ENCODE measurements at places on chromosomes 3 and 15.

GRCh38 chr3:156792945-156793344, 33.2 kb upstream of the LEKR1 start:
- DNase-seq, result no peak

DNA sequence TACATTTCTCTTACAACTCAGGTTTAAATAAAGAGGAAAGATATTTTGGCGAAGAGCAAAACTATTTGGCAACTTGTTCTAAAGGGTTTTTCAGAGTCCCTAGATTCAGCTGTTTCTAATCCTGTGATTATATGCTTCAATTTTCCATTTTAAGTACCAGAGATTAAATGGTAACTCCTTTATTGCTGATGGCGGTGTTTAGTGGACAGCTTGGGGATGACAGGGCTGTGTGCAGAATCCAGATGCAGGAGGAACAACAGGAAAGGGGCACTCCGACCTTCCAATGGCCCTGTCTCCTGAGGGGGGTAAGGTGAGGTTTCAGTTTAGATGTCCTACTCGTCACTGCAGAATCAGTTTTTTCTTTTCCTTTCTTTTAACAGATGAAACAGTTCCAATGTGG, 405.0 kb downstream of the PDCD6IP start:
- no peak for DNase-seq

DNA sequence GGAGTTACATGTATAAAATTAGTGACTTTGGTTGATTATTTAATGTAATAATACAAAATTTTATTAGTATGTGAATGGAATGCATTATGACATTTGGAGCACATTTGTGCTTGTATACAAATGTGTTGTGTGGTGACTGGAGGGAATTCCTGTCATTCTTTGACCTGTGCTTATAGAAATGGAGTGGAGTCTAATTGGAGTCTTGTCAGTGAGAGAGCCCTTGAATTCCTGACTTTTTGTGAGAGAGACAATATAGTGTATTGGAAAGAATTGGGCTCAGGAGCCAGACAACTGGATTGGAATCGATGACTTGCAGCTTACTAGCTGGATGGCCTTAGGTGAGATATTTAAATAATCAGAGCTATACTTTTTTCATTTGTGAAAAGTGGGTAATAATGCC, 9.4 kb downstream of the TCF12 start:
- no peak for DNase-seq

DNA sequence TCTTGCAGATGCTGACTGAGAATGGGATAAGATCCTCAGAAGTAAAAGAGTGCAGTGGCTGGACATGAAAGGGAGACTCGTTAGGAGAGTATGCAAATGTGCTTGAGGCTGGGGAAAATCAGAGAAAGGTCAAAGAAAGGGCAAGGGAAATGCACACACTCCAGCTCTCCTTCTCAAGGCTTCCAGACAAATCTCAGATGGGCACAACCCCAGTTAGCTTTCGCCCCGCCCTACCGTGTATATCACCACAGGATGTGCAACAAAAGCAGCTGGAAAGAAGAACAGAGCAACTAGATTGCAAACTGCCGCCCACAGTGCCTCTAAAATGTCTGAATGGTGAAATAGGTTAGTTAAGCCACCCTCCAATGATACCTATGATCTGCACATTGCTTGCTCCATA, 63.9 kb downstream of the CERS3 start:
- DNase-seq, result no peak

GRCh38 chr15:94582368-94582767, 351.0 kb downstream of the MCTP2 start:
- DNase-seq, result no peak

DNA sequence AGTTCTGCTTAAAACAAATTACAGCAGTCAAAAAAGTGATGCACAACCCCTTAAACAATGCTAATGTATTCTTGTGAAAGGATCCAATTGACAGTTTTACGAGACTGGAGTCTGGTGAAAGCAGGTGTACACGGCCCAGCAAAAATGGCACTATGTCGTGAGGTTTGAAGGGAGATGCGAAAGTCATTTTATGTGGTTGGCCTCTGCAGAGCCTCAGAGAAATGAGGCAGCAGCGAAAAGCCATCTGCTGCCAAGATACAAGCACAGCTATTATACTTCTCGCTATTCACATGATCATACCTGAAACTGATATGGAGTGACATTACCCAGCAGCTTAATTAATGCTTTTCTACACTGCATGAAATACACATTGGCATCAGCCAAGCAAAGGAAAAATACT, 36.4 kb downstream of the MECOM start:
- no peak for DNase-seq

DNA sequence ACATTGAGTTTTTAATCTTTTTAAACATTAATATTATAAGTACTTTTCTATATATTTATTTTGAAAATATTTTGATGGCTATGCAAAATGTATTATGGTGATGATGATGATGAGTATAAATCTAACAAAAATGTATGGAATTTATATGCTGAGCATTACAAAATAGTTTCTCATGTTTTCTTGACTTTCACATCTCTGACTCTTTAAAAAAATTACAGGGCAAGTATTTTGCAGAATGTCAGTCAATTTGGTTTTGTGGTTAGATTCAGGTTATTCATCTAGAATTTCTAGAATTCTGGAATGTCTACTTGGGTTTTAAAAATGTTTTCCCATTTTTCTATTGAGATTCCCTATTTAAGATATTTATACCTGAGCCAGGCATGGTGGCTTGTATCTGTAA, 41.7 kb upstream of the ANP32A start:
- no peak for DNase-seq

DNA sequence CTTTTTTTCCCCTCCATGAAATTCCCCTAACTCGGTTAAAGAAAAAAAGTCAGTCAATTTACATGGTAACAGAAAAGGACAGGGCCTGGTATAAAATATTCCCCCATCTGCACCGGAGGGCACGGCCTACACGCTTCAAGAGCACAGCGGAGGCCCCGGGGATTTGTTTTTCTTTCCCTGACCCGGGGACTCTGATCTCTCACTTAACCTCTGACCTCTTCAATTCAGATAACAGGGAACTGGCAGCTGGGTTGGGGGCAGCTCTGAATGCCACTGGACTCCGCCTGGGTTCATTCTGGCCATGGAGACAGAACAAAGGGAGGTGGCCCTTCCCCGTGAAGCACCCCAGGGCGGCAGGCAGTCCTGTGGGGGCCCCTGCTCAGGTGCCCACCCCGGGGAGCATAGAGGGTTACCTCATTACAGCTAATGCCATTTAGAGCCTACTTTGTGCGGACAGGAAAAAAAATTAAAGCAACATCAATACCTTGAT, 257.5 kb downstream of the SHQ1 start:
- DNase-seq, result no peak

DNA sequence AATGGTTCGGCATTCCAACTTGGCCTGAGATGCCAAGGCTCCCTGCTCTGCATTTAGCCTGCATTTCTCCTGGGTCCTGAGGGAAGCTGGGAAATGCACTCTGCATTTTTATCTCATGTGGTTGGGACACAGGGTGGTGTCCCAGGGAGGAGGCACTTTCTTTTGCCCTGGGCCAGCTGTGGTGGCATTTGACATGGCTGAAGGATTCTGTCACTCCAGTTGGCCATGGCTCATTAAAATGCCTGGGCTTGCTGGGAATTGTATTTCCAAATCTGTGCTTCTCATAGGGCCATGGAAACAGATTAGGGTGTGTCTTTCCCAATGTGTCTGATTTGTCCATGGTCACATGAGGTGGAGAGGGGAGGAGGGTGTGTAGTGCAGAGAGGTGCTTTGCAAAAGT, 128.3 kb upstream of the RGMA start:
- DNase-seq, result no peak

GRCh38 chr3:126763035-126763434, 59.0 kb downstream of the CHCHD6 start:
- no peak for DNase-seq

DNA sequence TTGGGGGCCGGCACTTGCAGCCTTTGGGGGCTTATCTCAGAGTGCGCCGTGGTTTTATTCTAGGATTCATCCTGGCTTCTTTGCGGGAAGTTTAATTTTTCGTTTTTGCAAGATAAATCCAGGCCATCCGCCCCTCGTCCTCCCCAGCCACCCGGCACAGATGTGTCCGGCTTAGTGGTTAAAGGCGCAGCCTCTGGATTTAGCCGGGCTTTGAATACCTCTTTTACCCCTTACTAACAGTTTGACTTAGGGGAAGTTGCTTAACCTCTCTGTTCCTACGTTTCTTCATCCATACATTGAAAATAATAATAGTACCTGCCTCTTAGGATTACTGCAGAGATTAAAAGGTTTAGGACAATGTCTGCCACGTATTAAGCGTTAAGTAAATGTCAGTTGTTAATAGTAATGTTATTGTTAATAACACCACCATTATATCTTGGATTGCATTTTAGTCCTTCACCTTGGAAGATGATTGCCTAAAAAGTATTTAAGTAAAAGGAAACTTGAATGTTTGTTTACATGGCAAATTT, 714 bp downstream of the ECT2 start:
- DNase-seq, result no peak

DNA sequence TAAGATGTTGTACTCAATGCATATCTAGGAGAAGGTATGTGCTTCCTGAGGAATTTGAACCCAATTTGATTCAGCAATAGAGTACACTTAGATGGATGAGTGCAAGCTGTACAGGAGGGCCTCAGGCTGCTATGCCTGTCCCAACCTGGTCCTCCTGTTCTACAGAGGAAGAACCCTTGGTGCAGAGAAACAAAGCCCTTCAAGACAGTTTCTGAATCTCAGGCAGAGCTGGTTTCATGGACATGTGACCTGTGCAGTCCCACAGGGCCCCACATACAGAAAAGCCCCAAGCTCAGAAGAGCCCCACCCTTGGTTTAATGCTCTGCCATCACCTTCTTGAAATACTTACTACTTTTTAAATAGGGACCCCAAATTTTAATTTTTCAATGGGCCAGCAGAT, 15.3 kb downstream of the FOXP1 start:
- no peak for DNase-seq

- DNase-seq, result no peak
These were observed 167.1 kb upstream of the WNT5A start for GRCh38 chr3:55654123-55654760.

- DNase-seq, result no peak
These were observed 43.8 kb downstream of the ADAMTSL3 start for GRCh38 chr15:83697716-83698115.

GRCh38 chr3:144643771-144644198, 672.2 kb downstream of the DIPK2A start:
- no peak for DNase-seq

- no peak for DNase-seq
These were observed 118.5 kb downstream of the MYLK start for GRCh38 chr3:123765475-123766128.

- DNase-seq, result no peak
These were observed 51.5 kb downstream of the MGLL start for GRCh38 chr3:127770671-127771355.

DNA sequence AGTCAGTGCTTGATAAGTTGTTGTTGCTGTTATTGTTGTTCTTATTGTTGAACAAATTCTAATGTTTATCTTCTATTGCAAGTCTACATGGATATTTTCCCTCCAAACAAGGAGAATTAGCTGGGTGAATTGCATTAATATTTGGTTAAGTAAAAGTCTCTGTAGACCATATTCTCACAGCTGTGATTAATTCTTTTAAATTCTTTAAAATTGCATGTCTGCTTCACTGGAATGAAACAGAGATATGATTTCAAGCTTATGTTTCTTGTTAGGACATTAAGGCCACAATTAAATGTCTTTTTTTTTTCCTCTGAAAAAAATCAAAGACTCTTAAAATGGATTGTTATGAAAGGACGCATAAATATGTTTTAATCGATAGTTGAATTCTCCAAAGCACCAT, 153.4 kb downstream of the EBLN2 start:
- no peak for DNase-seq

- DNase-seq, result no peak
These were observed 196.3 kb downstream of the OCA2 start for GRCh38 chr15:27902680-27903385.

GRCh38 chr3:12490547-12490946, 6.3 kb downstream of the TSEN2 start:
- no peak for DNase-seq

- no peak for DNase-seq
These were observed 343.2 kb downstream of the LSAMP start for GRCh38 chr3:116102037-116102436.

DNA sequence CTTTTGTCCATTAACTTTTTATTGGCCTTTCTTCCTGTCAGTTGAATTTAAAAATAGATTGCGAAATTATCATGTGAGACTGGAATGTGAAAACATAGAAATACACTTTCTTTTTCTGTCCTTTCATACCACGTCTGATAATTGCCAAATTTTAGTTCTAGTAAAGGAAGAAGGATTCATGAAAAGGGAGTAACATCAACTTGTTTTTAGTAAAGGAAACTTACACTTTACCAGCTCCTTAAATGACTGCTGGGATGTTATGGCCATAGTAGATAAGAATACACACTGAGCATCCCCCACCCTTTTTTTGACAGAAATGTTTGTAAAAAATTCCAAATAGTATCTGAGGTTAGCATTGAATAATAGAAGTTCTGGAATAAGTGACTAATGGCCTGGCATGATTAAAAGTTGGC, 137.9 kb downstream of the NEO1 start:
- no peak for DNase-seq

GRCh38 chr15:89396723-89397652, 62.4 kb upstream of the POLG start:
- no peak for DNase-seq

DNA sequence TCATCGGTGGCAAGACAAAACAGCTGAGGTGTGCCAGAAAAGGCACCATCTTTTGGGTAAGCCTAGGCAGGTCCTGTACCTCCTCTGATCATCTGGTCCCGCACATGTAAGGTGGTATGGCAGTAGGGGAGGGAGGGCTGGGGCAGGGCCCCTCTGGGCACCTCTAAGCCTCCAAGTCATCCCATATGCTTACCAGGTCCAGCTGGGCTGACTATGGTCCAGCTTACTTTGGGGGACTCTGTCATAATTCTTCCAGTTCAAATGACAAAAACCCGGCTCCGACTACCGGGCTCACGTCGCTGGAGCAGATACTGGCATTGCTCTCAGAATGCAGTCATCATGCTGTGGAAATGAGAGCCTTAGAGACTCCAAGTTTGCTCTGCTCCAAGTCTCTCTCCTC, 1.9 kb upstream of the RAB6B start:
- no peak for DNase-seq

GRCh38 chr15:98650417-98651035, 2.2 kb downstream of the IGF1R start:
- peak; percentile 75 for DNase-seq

DNA sequence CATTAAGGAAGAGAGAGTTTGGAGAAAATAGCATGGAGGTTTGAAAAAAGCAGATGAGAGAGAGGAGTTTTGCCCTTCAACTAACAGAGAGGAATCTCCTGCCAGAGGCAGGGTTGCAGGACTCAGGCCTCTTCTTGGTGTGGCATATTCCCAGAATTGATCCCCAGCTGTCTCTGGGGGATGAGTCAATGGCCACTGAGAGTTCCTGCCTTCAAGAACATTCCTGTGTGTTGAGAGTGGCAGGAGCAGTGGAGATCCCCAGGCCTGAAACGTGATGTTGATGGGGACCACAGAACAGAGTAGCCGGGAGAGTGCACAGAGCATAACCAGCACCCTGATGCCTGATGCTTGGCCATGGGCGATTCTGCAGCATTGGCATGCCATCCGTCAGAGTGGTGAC, 348.4 kb upstream of the THBS1 start:
- DNase-seq, result no peak

- DNase-seq, result no peak
These were observed 8.1 kb downstream of the CFAP100 start for GRCh38 chr3:126402666-126403302.
